ENCODE measurements at places on chromosomes 3 and 15. TPM values are rescaled to one million over a fixed set of nuclear protein-coding genes. Genes with fewer than 3 reads are reported as not detected.

GRCh38 chr3:28808068-28808467 lies 459.4 kb upstream of the AZI2 start:
- H3K36me3 ChIP-seq = no peaks in the 10 kb centered on the region
- H3K4me3 ChIP-seq = no peak overlapping the region
- no peaks in the 10 kb centered on the region for H3K27me3 ChIP-seq
- H3K4me1 ChIP-seq = no peaks in the 10 kb centered on the region

The CCR3 gene
- 0.29 TPM for total RNA-seq

DNA sequence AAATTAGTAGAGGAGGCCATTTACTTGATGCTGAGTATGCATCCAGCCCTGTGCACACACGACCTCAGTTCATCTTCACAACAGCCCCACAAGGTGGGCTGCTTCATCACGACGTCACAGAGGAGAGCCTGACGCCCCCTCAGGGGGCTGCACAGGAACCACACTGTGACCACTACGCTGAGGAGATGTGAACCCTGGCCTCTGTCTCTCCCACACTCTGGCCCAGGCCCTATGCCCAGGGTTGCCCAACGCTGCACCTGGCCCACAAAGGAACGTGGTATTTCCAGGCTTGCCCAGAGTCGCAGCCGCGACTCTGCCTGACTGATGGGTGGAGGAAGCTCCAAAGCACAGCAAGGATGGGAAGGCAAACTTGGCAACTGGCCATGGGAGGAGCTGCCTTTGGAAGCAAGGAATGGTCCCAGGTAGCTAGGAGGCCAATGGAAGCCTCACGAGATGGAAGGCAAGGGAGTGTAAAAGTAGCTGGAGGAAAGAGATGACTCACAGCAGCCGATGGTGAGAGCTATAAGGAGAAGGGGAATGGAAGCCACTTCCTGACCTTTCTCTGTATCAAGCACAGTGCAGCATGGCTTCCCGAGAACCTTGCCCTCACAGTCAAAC lies 226.0 kb downstream of the KLF13 start:
- H3K27ac ChIP-seq = no peak overlapping the region
- no peaks in the 10 kb centered on the region for H3K4me1 ChIP-seq
- no peaks in the 10 kb centered on the region for H3K27me3 ChIP-seq

DNA sequence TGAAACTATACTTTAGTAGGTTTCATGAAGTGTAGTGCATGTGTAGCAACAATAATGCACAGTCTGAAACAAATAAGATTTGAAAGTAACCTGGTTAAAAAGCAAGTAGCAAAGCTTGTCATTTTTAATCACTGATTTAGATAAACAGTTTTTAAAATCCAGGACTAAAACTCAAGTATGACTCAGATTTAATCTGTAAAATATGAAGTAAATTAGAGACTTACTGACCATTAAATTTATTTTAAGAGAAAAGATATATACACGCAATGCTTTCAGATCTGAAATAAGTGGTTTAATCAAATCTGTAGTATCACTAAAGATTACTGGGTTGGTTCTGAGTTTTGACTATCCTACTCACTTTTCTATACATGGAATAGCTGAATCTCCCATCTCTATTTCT lies 300.7 kb upstream of the RBMS3 start:
- DNase-seq = no peak
- no peaks in the 10 kb centered on the region for H3K36me3 ChIP-seq
- H3K4me1 ChIP-seq = no peaks in the 10 kb centered on the region
- H3K27me3 ChIP-seq = no peaks in the 10 kb centered on the region
- H3K27ac ChIP-seq = no peak overlapping the region
- H3K4me3 ChIP-seq = no peak overlapping the region

GRCh38 chr3:170324962-170325361 lies 32.6 kb upstream of the SKIL start:
- no peaks in the 10 kb centered on the region for H3K36me3 ChIP-seq
- no peaks in the 10 kb centered on the region for H3K27me3 ChIP-seq
- DNase-seq = no peak
- no peak overlapping the region for H3K27ac ChIP-seq

DNA sequence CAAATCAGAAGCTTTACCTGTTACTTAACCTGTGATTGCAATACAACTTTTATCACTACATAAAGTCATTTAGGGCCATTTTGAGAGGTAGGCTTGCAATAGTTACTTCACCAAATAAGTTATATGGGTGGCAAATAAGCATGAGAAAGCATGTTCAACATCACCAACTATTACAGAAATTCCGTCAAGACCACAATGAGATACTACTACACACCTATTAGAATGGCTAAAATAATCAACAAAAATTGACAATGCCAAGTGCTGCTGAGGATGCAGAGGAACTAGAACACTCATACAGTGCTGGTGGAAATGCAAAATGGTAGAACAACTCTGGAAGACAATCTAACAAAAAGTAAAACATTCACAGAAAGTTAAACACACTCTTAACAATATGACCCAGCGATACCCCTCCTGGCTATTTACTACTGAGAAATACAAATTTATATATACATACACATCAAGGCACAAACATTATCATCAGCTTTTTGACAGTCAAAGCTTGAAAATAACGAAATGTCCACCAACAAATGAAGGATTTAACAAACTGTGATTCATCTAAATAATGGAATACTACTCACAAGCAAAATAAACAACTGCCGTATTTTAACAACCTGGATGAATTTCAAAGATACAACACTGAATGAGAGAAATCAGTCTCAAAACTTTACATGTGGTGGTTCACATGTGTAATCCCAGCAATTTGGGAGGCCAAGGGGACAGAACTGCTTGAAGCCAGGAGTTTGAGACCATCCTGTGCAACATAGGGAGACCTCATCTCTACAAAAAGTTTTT lies 82.9 kb downstream of the MYO9A start:
- no peaks in the 10 kb centered on the region for H3K4me1 ChIP-seq
- no peak overlapping the region for H3K4me3 ChIP-seq
- H3K27ac ChIP-seq = no peak overlapping the region
- DNase-seq = no peak

DNA sequence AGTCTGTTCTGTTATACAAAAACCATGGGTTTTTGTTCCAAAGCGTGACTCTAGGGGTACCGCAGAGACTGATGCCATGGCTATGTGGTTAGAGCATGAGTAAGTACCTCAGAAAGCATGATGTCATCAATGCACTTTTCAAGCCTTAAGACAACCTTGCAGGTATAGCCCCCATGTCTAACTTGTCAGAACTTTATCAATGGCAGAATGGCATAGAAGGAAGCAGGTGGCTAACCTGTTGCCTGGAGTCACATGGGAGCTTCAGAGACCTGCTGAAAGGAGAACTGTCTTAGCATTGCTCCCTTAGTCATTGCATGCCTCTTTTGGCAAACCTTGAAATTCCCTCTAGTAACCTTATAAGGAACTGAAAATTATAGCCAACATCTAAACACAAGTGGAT lies 52.5 kb downstream of the EOMES start:
- H3K36me3 ChIP-seq = no peaks in the 10 kb centered on the region
- no peaks in the 10 kb centered on the region for H3K27me3 ChIP-seq
- H3K27ac ChIP-seq = no peak overlapping the region
- DNase-seq = no peak

GRCh38 chr3:172958565-172958964 lies 182.5 kb downstream of the SPATA16 start:
- no peaks in the 10 kb centered on the region for H3K36me3 ChIP-seq
- H3K27ac ChIP-seq = no peak overlapping the region
- no peaks in the 10 kb centered on the region for H3K27me3 ChIP-seq
- H3K4me1 ChIP-seq = no peaks in the 10 kb centered on the region

The GOLGA8M gene
- total RNA-seq = 2.9 TPM

The SERINC4 gene
- total RNA-seq = not detected

- H3K4me1 ChIP-seq = no peaks in the 10 kb centered on the region
- no peaks in the 10 kb centered on the region for H3K36me3 ChIP-seq
- no peak overlapping the region for H3K27ac ChIP-seq
- no peak for DNase-seq
- H3K27me3 ChIP-seq = no peaks in the 10 kb centered on the region
- no peak overlapping the region for H3K4me3 ChIP-seq
Measured at GRCh38 chr3:56347219-56347871, 120.9 kb downstream of the ERC2 start.

The ISLR2 gene
- not detected for total RNA-seq

The SEMA7A gene
- 1.2 TPM for total RNA-seq

DNA sequence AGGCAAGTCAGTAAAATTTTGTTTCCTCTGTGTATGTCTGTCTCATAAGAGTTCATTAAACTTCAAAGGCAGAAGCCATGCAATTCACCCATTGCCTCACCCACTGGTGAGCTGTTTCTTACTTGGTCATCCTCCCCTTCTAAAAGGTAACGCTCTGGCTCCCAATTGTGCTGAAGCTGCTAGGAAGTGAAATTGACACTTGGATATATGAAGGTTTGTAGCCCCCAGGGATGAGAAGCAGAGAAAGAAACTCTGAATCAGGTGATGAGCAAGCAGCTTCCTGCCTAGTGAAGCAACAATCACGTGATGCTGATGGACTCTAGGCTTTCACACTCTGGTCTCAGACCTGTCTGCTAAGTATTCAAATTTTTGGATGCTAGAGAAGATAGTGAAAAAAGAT lies 70.7 kb downstream of the CD200R1L start:
- no peak overlapping the region for H3K4me3 ChIP-seq
- H3K27me3 ChIP-seq = no peaks in the 10 kb centered on the region
- DNase-seq = no peak
- H3K36me3 ChIP-seq = no peaks in the 10 kb centered on the region

DNA sequence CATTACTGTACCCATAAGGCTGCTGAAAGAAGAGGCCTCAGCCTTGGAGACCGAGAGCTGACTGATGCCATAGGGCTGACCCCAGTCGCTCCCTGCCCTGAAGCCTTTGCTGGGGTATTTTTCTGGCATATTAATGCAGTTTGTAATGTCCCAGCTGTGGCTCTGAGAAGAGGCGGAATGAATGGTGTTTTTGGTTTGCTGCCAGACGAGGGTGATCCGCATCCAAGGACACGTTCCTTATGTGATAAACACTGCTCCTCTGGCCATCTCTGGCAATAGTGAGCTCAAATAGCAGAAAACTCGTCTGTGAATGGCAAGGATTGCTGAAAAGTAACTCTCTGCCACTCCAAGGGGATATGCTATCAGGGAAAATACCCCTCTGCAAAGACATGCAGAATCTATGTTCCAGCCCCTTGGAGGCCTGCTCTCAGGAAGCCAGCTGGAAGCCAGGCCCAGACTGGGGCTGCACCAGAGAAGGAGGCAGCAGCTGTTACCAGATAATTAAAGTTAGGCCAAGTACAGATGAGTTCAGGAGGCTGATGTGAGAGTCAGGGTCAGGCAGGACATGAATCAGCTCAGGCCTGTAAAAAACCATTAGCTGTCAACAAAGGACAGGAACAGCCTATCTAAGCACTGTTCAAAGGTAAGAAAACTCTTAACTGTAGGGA lies 28.9 kb upstream of the KLHL6 start:
- no peak for DNase-seq
- no peaks in the 10 kb centered on the region for H3K27me3 ChIP-seq
- no peak overlapping the region for H3K4me3 ChIP-seq
- H3K36me3 ChIP-seq = no peaks in the 10 kb centered on the region

DNA sequence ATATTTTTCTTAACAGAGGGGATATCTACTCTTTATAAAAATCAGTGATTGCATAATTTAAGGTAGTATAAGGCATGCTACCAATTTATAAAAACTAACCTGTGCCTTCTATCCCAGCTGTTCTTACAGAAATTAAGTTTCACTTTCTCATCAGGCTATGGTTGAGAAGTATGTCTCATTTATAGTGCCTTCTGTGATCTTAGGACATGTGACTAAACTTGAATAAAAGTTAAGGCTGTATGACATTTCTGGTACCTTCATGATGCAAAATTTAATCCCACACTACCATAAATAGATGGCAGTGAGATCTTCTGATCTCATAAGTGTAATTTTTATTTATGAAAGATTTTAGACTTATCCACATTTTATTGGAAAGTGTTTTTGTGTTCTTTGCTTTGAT lies 12.6 kb downstream of the TIPARP start:
- peak; percentile 31 for DNase-seq
- peaks cover 95% of the 10 kb centered on the region for H3K4me1 ChIP-seq
- H3K4me3 ChIP-seq = no peak overlapping the region
- no peak overlapping the region for H3K27ac ChIP-seq
- no peaks in the 10 kb centered on the region for H3K27me3 ChIP-seq

GRCh38 chr15:79248183-79248582 lies 34.3 kb upstream of the ANKRD34C start:
- H3K4me3 ChIP-seq = no peak overlapping the region
- no peaks in the 10 kb centered on the region for H3K4me1 ChIP-seq
- H3K36me3 ChIP-seq = no peaks in the 10 kb centered on the region

The LRRIQ4 gene
- total RNA-seq = not detected

DNA sequence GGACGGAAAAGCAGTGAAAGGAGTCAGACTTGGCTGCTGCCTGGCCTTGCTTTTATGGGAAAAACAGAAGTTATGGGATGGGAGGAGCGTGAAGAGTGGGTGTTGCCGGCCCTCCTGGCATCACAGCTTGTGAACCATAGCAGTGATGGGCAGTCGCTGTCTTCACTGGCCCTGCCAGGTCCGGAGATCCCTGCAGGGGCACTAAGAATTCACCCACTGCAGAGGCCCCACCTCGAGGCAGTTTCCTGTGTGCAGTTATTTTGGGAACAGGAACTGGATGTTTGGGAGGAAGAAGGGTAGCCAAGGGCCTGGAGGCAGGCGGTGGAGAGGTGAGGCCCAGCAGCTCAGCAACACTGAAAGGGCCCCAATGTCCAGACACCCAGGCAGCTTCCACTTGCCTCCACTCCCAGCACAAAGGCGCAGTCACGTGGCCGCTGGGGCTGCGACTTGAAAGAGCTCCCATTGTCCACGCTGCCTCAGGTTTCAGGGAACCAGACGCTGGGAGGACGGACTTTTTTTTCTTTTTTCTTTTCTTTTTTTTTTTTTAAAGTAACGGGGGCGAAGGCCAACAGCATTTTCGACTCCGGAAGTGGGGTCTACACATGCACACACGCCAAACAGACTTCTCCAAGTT lies 255.6 kb downstream of the ZNF621 start:
- DNase-seq = no peak
- no peaks in the 10 kb centered on the region for H3K4me1 ChIP-seq
- H3K27ac ChIP-seq = no peak overlapping the region
- no peaks in the 10 kb centered on the region for H3K36me3 ChIP-seq
- H3K4me3 ChIP-seq = no peak overlapping the region
- no peaks in the 10 kb centered on the region for H3K27me3 ChIP-seq

The TMEM108 gene
- not detected for total RNA-seq

DNA sequence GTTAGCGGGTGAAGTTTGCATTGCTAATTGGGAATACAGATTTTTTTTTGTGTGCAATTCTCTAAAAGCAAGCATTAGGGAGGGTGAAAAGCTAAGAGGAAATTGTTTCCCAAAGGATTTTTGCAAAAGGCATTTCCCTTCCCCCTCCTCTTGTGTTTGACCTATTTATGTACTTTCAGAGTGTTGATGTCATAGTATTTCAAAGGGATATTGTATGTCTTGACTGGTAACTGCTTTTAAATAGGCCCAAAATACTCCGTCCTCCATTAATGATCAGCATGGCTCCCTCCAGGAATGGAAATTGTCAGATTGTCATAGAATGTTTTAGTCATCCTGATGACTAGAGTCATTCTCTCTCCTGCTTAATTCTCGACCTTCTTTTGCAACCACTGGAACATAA lies 32.4 kb downstream of the TRIM71 start:
- H3K27me3 ChIP-seq = no peaks in the 10 kb centered on the region
- H3K27ac ChIP-seq = no peak overlapping the region

Data from CD4-positive, alpha-beta memory T cell (primary cell).